Epithelial cell of proximal tubule (primary cell): ENCODE measurements at places on chromosomes 6 and 20. TPM values are rescaled to one million over a fixed set of nuclear protein-coding genes. Genes with fewer than 3 reads are reported as not detected.

DNA sequence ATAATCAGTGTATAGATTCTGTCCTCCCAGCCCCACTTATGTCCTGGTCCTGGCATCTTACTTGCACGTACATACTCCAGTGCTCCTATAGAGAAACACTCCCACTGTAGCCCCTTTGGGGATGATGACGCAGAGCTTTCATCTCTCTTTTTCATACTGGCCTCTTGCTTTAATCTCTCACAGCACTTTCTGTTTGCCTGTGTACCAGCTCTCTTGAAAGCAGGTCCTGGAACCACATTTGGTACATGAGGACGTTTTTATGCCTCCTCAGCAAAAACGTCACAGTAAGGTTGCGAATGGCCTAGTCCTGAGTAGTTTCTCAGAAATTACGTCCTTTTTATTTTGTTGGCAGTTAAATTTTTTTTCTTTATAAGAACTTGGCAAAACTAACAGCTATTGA lies 10.8 kb downstream of the L3MBTL3 start:
- DNase-seq, result no peak

DNA sequence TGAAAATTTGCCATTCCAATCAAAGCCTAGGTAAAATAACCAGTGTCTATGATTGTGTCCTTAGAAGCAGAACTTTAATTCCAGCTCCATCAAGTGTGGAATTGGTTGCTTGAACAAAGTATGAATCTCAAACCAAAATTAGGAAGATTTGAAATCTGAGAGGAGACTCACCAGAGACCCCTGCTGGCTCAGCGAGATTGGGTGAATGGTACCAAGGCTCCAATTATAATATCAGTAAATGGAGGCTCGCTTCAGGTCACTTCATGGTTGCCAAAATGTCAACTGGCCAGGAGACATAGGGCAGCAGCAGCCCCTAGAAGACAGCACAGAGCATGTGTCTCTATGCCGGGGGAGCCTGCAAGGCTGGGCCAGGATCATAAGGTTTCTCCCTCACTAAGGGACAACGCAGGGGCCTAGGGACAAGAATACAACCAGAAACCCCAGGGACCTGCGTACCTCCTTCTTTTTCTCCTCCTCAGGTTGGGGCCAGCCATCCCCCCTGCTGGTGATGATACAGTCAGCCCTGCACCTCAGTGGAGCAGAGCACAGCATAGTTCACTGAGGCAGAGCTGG lies 14.0 kb downstream of the RBL1 start:
- no peak for DNase-seq

Gene OXT
- 0.43 TPM in 1 of 2 replicates, not detected in the other for total RNA-seq

- no peak for DNase-seq
Observed at GRCh38 chr20:12875510-12875909, 133.3 kb upstream of the SPTLC3 start.

DNA sequence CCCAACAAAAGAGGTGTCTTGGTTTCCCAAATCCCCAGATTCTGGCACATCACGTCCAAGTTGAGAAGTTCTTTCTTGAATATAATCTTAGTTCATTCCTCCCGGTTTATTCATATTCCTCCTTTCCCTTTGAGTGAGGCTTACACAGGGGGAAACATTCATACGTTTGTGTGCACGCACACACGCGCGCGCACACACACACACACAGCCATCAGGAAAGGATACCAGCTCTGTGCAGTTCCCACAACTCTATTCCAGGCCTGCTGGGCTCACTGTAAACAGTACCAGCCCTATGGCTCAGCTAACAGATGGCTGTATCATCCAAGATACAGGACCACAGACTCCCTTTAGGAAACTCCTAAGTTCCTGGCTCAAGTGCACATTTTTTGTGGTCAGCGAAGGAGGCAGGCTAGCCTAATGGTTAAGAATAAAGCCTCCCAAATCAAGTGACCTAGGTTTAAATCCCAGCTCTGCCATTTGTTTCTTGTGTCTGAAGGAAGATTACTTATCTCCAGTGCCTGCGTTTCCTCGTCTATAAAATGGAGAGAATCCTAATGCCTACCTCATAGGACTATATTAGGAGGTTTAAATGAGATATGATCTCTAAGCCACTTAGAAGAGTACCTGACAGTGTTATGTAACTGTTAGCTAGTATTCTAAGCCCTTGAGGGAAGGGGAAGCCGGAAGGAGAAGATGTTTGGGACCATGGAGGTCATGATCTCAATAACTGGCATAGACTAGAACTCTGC lies 3.7 kb upstream of the TAF8 start:
- DNase-seq, result no peak

DNA sequence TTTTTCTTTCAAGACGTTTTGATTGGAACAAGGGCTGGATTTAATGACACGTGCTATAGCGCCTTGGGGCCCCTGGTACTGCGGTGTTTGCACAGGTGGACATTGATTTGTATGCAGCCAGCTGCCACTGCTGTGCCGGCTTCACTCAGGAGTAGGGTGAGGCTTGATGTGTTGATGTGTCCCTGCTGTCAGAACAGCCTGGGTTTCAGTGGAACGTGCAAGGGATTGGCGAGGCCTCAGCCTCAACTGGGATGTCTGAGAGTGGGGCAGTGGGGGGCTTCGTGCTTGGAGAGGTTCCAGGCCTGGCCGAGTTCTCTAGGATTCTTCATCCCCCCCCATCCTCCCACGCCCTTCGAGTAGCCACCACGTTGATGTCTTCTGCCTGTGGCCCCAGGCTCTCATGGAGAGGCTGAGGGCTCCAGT lies 23.0 kb downstream of the PYGB start:
- no peak for DNase-seq

- no peak for DNase-seq
Observed at GRCh38 chr6:16481697-16482399, 243.5 kb downstream of the GMPR start.
